Effector CD8-positive, alpha-beta T cell (primary cell): ENCODE measurements at places on chromosomes 6 and 20.

DNA sequence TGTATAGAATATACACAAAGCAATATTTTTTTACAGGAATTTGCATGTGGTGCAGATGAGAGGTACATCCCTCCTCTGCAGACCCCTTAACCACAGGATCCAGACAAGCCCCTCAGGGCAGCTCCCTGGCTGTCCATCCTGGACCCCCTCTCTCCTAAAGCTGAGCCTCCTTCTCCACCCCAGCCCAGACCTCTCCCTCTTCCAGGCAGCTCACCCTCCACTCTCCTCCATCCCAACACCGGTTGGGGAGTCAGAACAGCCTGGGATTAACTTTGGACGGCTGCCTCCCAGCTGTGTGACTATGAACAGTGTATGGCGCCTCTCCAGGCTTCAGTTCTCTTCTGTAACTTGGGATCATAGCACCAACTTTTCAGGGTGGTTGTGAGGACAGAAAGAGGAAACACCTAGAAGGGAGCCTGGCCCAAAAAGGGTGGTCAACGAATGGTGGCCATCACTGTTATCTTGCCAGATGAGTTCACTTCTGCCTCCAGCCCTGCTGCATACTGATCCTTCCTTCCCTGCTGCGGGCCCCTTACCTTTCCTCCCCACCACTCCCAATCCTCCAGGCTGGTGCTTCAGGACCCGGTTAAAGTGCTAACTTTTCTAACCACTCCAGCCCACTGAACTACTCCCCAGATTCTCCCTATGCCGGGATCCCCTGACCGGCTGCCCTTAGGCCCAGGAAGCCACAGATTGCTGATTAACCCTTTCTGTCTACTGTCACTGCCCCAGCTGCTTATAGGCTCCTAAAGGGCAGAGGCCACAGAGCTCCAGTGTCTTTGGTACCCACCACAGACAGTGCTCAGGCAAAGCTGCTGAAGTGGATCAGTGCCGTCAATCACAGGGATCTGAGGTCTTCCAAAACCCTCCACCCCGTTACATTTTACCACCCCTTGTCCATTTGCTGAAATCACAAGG lies 55.9 kb downstream of the GPR6 start:
- no peak for DNase-seq

- no peak for DNase-seq
Measured at GRCh38 chr6:142301651-142302391, at the start of gene ADGRG6. TSS of gene ADGRG6 (plus strand) at chr6:142302007. CDS start at chr6:142302330, 323 bp downstream.

GRCh38 chr20:16004108-16004854 lies 569.0 kb downstream of the KIF16B start:
- DNase-seq, result no peak

DNA sequence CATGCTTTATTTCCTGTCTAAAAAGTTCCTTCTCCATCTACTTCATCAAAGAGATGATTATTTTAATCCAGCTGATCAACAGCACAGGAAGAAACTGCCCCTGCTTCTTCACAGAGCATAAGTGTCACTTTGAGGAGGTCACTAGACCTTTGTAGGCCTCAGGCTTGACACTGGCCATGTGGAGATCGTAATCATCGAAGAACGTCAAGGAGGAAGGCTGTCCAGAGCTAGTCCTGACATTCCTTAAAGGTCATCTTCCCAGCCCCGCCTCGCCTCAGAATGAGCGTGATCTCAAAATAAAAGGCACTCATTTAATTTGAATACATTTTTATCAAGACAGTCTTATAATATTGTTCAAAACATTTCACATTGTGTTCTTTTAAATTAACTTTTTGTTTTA lies 445.7 kb upstream of the CDH4 start:
- no peak for DNase-seq
